ENCODE measurements at places on chromosomes 16 and 17. TPM values are rescaled to one million over a fixed set of nuclear protein-coding genes. Genes with fewer than 3 reads are reported as not detected.

The KRT36 gene
- 0.12 TPM for total RNA-seq

The TBC1D3E gene
- total RNA-seq, result not detected

The KCNH6 gene
- not detected for total RNA-seq

The JPH3 gene
- not detected for total RNA-seq

The EVI2B gene
- not detected for total RNA-seq

The PYY gene
- total RNA-seq, result not detected

The KRT27 gene
- total RNA-seq, result not detected

The PNMT gene
- 0.22 TPM for total RNA-seq

The CD300E gene
- not detected for total RNA-seq

The SKA2 gene
- 56.6 TPM for total RNA-seq

The SRL gene
- total RNA-seq, result 0.11 TPM

The KRT34 gene
- 133 TPM for total RNA-seq

The GNG13 gene
- total RNA-seq, result not detected

The NRN1L gene
- total RNA-seq, result not detected

The DNAI2 gene
- not detected for total RNA-seq

The PDP2 gene
- 17.1 TPM for total RNA-seq

The DBNDD1 gene
- total RNA-seq, result 1.4 TPM

The EFNB3 gene
- total RNA-seq, result 0.12 TPM

The DNASE1L2 gene
- total RNA-seq, result 0.87 TPM

The TEKT1 gene
- not detected for total RNA-seq
